OCI-LY7 (cell line): ENCODE measurements at places on chromosomes 1 and 21. TPM values are rescaled to one million over a fixed set of nuclear protein-coding genes. Genes with fewer than 3 reads are reported as not detected.

Gene EPHB2
- 0.53 and 0.59 TPM in 2 replicates for total RNA-seq

GRCh38 chr1:205484985-205485967 lies 19.2 kb upstream of the CDK18 start:
- DNase-seq, result peak; percentile 84

- no peak for DNase-seq
Observed at GRCh38 chr1:173134800-173135199, 72.3 kb downstream of the TNFSF4 start.

DNA sequence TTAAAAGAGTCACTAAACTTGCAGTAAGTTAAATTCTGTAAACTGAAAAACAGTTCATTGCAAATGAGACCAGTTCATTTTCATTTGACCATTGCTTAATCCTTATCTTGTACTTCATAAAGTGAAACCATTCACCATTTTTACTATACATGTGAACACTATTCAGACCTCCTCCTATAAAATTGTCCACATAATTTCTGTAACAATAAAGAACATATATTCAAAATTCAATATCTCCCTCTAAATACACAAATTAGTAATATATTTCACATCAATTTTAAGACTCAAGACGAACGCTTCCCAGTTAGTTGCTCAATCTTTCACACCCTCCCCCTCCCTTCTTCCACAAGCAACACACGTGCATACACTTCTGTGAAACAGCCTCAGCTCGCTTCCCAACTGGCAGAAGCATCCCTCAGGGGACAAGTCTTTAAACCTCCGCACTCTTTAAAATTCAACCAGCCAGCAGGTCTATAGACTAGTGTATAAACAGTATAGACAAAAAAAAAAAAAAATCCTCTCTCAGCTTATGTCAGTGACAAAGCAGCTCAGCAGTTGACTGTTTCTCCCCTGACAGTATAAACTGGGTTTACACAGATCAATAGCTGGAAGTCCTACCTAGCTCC lies 99.6 kb downstream of the DENND1B start:
- DNase-seq, result no peak

DNA sequence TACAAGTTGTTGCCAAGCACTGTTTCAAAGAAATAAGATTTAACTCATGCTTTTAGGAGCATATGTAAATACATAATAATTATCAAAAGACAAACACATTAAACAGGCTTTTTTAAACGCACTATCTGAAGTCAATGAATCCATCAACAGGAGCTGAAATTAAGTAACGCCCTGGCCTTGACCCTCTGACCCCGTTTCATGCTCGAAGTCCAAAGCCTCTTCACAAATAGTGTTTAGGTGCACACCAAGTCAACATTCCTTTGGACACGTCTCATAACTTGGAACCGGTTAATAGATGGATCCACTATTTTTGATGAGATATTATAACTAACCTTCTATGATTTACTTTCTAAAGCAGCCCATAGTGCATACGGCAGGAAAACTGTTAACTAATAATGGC lies 209.3 kb downstream of the GABPA start:
- no peak for DNase-seq

- DNase-seq, result no peak
Observed at GRCh38 chr1:87100271-87100670, 185.8 kb downstream of the HS2ST1 start.

- no peak for DNase-seq
Observed at GRCh38 chr1:91428182-91428798, 23.7 kb upstream of the HFM1 start.

DNA sequence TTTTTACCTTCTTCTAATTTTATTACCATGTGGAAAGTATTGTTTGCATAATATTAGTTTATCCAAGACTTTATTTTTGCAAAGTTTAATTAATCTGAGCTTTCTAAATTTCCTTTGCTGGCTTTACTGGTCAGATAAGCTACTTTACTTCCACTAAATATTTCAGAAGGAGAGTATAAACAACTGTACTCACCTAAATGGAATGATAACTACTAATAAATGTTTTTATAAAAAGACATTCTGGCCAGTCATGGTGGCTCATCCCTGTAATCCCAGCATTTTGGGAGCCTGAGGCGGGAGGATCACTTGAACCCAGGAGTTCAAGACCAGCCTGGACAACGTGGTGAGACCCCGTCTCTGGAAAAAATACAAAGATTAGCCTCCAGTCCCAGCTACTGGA lies 36.0 kb downstream of the ATP8B2 start:
- DNase-seq, result no peak

DNA sequence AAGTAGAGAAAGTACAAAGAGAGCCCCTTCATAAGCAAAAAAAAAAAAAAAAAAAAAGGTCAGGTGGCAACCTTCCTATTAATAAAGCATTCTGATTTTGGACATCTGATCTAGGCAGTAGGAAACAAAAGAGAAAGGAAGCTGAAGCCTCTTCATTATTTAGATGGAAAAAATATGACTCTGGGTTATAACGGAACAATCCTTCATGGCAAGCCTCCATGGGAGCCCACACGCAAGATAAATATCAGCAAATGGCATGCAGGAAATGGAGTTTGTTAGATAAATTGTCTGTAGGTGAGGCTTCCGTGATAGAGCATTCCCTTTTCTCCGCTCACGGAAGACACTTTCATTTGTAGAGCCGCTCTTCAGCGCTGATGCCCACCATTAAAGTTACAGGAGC lies 381.0 kb downstream of the TTLL7 start:
- no peak for DNase-seq

Gene FMO2
- not detected in 2 replicates for total RNA-seq

DNA sequence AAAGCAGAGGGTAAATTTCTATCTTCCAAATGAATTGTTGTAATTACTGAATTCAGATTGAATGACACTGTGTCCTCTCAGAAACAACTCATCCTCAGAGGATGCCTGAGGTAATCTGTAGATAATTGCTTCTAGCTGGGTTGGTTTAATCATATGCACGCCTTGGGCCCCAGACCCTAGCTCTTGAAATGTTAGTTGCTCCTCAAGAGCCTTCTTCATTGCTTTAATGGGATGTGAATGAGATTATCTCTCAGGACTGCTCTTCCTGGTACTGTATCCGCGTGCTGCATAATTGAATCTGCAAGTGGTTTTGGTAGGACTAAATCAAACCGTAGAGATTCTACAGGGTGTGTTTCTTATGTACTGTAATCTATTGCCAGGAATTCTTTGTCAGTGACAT lies 569.3 kb upstream of the NEGR1 start:
- no peak for DNase-seq

Gene C1orf159
- 24.1 and 24.5 TPM in 2 replicates for total RNA-seq

DNA sequence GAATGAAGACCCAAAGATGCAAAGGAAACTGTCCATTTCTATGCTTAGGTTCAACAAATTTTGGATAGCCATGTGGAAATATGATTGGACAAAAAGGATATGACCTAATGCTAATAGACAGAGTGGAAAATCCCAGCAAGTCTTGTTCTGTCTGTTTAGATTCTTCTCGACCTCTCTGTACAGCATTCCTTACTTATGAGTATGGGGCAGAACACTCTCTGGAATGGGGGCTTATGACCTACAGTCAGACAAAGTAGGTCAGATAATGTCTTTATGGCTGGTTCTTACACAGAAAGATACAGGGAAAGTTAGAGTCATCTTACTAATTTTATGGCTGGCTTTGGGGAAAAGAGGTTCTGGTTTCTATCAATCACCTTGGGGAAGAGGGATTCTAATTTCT lies 2.8 kb downstream of the GCSAML start:
- no peak for DNase-seq

DNA sequence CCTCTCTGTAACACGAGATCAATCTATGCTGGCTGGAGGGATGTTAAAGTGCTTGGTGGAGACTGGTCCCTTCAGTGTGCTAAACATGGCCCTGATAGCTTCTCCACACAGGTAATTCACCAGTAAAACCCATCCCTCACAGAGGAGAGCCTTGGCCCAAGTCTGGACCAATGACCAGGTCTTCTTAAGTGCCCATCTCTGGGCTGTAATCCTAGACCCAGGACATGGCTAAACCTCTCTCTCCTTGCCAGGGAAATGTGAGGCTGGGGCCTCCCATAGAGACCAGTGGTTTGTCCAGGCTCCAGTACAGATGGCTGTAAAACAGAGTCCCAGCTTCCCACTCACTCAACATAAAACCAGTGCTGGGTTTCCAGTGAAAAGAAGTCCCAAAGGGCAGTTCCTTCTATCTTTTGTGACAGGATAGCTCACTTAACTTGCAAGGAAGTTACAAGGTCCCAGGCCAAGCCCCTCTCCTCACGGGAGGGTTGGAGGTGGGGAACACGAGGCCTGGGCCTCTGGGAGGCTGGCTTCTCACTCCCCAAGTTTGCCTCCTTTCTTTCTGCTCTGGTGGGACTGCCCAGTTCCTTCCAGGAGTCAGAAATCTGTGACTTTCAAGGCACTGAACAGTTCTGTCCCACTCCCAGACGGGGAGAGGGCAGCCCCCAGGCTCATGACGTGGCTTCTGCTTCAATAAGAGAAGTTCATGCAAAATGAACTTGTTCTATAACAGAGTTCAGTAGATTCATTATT lies 2.2 kb upstream of the KIF17 start:
- no peak for DNase-seq

- no peak for DNase-seq
Observed at GRCh38 chr1:7482772-7483495, 288.2 kb upstream of the VAMP3 start.

DNA sequence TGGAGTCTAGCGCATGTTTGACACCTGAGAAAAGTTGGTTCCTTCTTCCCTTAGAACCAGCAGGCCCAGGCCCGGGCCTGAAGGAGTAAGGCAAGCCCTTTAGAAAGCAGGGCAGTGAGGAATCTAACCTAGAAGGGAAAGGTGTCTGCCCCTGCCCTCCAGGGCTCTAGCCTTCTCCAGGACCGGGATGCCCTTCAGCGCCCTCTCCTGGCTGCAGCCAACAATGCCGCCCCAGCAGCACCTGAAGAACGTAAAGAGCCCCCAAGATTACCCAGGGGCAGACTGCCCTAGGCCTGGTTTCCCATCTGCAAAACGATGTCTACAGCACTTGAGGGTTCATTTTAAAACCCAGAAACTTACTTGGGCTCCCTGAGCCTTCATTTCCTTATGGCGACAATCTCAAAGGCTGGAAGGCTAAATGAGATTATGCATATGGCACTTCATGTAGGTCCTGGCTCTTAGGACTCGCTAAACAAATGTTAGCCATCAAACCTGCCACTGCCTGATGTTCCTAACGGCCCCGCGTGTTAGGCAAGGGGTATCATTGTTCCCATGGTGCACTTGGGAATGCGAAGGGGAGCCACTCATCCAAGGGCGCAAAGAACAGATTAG lies 106.7 kb upstream of the KLHDC7A start:
- peak; percentile 26 for DNase-seq

DNA sequence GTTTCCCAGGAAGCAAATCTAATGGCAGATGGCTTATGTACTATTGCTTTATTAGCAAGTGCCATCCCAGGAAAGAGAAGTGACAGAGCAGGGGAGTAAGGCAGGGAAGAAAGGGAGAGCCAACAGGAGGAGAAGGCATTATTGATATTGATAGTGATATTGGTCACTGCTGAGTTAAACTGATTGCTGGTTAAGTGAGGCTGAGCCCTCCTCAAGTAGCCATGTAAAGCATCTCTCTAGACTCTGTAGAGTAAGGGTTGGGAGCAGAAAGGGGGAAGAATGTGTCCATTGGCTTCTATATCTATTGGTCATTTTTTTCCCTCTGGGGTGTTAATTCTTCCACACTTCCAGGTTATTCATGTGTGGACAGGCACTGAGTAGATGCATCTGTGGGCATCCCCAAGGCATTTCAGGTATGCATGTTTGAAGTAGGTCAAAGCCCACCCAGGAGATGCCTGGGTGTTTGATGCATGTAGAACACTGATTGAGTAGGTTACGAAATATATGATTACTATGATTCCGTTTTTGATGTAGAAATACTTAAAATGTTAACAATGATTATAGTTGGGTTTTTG lies 290.5 kb upstream of the DPYD start:
- DNase-seq, result no peak

Gene RXFP4
- 0.34 TPM in 1 of 2 replicates, not detected in the other for total RNA-seq

Gene SGIP1
- total RNA-seq, result not detected in 2 replicates

- no peak for DNase-seq
Observed at GRCh38 chr1:155831279-155831976, 25.6 kb downstream of the GON4L start.

Gene LCE1D
- not detected in 2 replicates for total RNA-seq

DNA sequence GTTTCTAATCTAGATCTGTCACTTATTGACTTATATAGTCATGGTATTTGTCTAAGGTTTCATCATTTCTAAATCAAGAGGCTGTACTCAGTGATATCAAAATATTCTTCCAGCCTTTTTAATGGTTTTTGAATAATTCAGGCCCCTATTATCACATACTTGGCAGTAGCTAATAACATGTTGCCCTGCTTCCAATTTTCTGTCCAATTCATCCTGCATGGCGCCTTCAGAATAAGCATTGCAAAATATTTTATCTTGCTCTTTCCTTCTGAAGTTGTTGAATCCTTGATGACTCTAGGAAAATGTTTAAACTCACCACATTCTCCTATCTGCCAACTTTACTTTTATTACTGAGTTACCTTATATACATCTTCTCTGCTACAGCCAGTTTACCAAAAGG lies 517.2 kb upstream of the B3GALT2 start:
- no peak for DNase-seq

Gene PEA15
- total RNA-seq, result 25.7 and 30.5 TPM in 2 replicates

Gene CD1B
- total RNA-seq, result not detected in 2 replicates

GRCh38 chr1:37461698-37462436 lies 12.5 kb upstream of the ZC3H12A start:
- no peak for DNase-seq

DNA sequence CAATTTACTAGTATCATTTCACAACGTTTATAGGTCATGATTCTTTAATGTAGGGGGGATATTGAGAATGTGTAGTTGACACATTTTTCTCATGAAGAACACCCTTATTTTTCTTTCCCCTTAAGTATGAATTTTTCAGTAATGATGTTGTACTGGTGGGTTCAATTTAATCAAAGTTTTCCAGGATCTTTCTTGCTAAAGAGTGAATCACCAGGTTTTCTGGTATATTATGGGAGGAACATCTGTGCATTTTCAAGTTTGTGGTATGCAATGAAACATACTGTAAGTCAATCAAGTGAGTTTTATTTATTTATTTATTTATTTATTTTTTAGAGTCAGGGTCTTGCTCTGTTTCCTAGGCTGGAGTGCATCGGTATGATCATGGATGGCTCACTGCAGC lies 221.2 kb upstream of the PTGFR start:
- DNase-seq, result no peak

DNA sequence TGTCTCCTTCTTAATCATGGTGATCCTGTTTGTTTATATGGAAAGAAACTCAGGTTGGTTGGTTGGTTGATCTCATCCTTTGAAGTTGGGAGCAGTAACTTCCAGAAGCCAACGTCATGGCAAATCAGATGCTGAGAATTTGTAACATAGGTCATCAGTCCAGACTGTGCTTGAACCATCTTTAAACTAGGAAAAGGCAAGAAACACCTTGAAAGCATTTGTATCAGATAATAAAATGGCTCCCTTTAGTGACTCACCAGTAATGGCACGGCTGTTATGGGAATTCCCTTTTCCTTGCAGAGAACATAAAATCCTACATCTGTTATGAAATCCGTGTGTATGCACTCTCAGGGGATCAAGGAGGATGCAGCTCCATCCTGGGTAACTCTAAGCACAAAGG lies 58.1 kb downstream of the SERBP1 start:
- DNase-seq, result no peak
